ENCODE measurements at places on chromosomes 5 and 9. TPM values are rescaled to one million over a fixed set of nuclear protein-coding genes. Genes with fewer than 3 reads are reported as not detected.

The TYRP1 gene
- not detected for total RNA-seq

The FBP2 gene
- total RNA-seq, result not detected

The ITGA2 gene
- 1.7 TPM for total RNA-seq

The PKD2L2 gene
- total RNA-seq, result 0.74 TPM

The MZB1 gene
- 19.7 TPM for total RNA-seq

The MTX3 gene
- 26.6 TPM for total RNA-seq

The LCN1 gene
- not detected for total RNA-seq

The KIF4B gene
- 0.30 TPM for total RNA-seq

The TMEFF1 gene
- total RNA-seq, result 0.50 TPM

The PNPLA7 gene
- 8.2 TPM for total RNA-seq

The WDR70 gene
- total RNA-seq, result 44.0 TPM

The OLFM1 gene
- 0.70 TPM for total RNA-seq

The SOHLH1 gene
- total RNA-seq, result not detected

The TSLP gene
- 3.7 TPM for total RNA-seq

The WHRN gene
- 7.1 TPM for total RNA-seq

The CDC20B gene
- 0.07 TPM for total RNA-seq

The GRIA1 gene
- total RNA-seq, result not detected

The PCDHB2 gene
- total RNA-seq, result not detected

The LRRC70 gene
- total RNA-seq, result 1.5 TPM

The FCN1 gene
- total RNA-seq, result not detected

The ARHGEF37 gene
- total RNA-seq, result 3.7 TPM

The STC2 gene
- 59.3 TPM for total RNA-seq

The DIAPH1 gene
- 162 TPM for total RNA-seq

The IFNA2 gene
- not detected for total RNA-seq

The GTF2H2C gene
- total RNA-seq, result 54.3 TPM

The SPATA31C1 gene
- not detected for total RNA-seq

The APBA1 gene
- total RNA-seq, result 1.2 TPM

The RPL7A gene
- total RNA-seq, result 2,529 TPM

The ZNF462 gene
- total RNA-seq, result 0.76 TPM

The IFNB1 gene
- total RNA-seq, result 0.58 TPM

The KCNIP1 gene
- not detected for total RNA-seq

The SPINK4 gene
- not detected for total RNA-seq

The ZNF883 gene
- 0.49 TPM for total RNA-seq

The ERAP2 gene
- 92.1 TPM for total RNA-seq

The FOXD4L5 gene
- 0.25 TPM for total RNA-seq

The LCN2 gene
- total RNA-seq, result not detected

The FOCAD gene
- total RNA-seq, result 29.4 TPM

The IFNA21 gene
- not detected for total RNA-seq

All from activated T-cell treated with anti-CD3 and anti-CD28 coated beads, Interleukin-2, amount 50 U/mL, for 72 hours (primary cell).